ENCODE measurements at places on chromosomes 5 and 9.

DNA sequence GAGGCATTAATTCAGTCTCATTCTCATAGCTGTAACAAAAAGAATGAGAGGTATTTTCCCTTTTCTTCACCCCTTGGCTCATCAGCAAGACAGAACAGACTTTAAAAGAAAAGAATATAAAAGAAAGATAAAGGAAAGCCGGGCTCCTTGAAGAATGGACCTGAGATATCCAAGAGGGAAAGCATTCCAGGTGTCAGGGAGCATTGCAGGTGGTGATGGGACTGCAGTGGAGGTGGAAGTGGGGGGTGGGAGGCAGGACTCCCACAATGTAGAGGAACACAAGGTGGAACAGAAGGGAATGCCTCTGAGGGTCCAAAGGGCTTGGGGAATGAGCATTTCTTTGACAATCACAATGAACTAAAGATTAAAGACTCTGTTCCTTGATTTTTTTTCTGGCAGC lies 10.7 kb upstream of the PUM3 start:
- no peak for DNase-seq

GRCh38 chr5:33969572-33970452 lies 14.7 kb downstream of the SLC45A2 start:
- DNase-seq: no peak

- DNase-seq: no peak
Observed at GRCh38 chr5:39062530-39062929, 11.7 kb downstream of the RICTOR start.

DNA sequence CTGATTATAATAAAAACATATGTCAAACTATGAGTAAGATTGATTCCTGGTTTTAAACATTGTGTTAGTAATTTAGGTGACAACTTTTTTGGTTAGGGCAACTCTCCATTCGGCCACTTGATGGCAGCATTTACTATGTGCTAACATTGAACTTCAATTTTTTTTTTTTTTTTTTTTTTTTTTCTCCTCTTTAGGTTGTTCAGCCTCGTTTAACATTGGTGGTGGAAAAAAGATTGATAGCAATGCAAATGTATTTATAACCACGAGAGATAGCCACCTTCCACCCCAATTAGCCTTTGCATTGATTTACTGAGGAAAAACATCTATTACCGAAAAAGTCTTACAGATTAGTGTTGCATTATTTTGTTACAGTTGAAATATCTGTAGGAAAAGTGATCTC lies 159.1 kb downstream of the CSNK1G3 start:
- no peak for DNase-seq

- DNase-seq: no peak
Observed at GRCh38 chr9:18368206-18368605, 105.7 kb upstream of the ADAMTSL1 start.

DNA sequence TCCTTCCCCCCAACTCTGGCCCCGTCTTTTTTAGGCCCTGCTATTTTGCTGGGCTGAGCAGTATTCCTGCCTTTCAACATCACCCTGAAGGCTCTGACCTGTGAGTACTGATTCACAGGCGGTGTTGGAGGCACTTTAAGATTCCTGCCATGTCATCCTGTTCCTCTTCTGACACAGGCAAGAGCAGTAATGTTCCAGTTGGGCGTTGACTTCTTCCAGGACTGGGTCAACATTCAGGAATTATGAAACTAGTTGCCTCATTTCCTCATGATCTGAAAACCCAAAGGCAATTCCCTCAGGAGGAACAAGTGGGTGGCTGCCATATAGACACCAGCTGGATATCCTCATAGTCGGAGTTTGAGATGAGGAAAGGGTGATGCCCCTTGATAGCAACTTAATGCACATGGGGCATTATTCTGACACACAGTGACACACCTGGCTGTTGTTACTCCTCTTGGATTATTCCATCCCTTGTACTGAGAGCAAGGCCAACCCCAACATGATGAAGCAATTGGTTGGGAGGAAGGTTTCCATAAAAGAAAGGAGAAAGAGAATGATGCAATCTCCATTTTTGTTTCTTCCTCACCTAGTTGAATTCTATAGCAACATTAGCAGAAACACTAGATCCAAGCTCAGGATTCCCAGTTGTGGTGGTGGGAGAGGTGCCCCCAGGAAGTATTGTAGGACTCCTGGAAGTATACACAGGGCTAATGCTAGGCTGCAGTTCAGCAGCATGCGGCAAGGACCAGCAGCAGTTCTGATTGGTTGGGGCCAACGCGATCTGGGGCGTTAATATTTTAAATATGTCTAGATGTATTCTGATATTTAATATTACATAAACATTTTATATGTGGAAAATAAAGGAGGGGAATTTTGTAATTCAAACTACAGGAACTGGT lies 19.6 kb upstream of the GLRX start:
- DNase-seq: no peak

DNA sequence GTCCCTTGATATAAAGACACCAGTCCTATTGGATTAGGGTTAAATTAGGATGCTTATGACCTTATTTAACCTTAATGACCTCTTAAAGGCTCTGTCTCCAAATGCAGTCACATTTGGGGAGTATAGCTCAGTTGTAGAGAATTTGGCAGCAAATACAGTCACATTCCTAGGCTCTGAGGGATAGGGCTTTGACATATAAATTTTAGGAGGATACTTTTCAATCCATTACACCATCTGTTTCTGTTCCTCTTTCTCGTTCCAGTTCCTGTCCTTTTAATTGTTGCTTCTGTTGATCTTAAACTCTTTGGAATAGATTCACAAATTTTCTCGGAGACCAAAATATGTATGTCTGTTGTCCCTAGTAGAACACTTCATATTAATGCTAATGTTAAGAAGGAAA lies 390.0 kb upstream of the PCSK5 start:
- DNase-seq: no peak

DNA sequence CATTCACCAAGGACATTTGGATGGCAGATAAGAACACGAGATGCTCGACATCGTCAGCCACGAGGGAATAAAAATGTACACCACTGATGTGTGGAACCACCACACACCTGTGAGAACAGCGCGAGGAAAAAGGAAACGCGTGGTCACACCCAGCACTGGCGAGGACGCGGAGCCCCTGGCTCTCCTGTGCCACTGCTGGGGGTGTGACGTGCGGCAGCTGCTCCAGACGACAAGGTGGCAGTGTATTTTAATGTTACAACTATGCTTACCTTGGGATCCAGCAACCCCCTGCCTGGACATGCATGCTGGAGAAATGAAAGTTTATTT lies 13.6 kb upstream of the CEP72 start:
- no peak for DNase-seq

DNA sequence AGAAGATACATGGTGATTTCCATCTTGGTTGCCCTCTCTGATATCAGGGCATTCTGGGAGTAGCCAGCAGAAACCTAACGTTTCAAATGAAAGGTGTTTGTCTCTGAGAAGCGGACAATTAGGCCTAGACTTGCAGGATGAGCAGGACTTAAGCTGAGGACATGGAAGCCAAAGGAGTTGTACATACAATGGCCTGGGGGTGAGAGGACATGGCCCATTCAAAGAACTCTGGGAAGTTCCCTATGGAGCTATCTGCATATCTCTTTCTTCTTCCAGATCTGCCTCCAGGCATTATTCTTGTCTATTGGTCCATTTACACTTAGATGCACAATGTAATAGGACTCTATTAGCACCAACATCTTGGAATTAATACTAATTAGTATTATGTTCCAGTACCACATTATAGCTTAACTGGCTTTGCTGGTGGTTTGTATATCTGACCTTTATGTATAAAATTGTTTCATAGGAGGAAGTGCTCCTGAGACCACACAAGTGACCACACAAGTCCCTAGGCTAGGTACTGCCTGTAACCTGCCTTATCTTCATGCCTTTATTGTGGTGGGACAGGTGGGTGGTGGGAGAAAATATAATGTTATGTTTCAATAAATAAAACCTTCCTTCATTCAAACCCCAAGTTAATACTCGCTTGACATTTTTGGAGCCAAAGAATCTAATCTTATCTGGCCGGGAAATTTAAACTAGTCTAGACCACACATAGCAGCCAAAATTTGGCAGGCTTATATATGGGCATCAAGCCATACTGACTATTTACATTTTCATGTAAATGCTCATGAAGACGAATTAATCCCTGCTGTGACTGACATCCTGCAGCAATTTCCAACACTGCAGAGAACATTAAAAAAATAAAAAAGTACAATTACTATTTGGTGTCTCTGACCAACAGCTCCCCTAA lies 52.1 kb upstream of the EQTN start:
- DNase-seq: no peak

DNA sequence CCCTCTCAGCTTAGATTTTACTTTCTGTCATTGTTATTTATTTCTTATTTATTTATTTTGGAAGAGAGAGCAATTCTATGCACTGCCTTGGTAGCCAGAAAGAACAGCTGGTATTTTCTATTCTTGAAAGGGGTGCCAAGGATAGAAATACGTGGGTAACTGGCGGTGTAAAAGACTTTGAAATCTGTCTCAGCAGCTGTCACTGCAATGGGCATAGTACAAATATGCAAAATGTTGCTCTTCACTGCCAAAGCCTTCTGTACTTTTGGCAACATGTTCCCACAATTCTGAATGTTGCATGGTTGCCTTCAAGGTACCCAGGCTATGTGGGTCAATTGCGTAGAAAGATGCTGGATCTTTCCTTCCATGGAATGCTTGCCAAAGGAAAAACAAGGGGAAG lies 230.2 kb upstream of the EDIL3 start:
- DNase-seq: no peak

- DNase-seq: no peak
Observed at GRCh38 chr5:121693864-121694263, 157.8 kb upstream of the FTMT start.

- DNase-seq: no peak
Observed at GRCh38 chr5:136420168-136420898, 55.0 kb upstream of the TRPC7 start.

- peak; percentile 39 for DNase-seq
Observed at GRCh38 chr9:136750526-136750925, 2.2 kb upstream of the LCN6 start.

DNA sequence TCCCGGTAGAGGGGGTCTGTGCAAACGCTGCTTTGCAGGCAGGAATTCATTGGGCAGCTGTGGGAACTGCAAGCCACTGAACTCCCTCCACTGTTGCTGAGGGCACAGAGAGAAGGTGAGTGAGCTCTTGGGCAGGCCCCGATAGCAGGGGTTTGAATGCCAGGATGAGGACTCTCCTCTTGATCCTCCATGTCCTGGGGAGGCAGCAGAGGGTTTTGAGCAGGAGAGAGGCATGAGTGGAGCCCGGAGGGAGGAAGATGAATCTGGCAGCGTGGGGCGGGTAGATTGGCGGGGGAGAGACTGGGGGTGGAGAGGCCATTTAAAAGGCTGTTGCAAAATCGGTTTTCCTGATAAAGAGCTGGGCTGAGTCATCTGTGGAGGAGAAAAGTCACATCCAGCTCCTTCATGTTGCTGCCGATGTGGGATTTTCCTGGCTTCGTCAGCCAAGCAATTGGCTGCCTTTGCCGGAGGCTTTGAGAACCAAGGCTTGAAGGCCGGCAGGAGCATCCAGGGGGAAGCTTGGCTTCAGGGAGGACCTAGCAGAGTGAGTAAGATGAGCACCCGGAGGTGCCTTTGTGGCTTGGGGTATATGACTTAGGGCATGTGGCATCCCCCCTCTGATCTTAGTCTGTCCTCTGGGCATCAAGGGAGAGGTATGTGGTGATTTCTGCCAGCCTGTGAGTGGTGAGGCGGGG lies at the start of gene SYNPO:
SYNPO (plus strand) TSS at position 350 of the 695 bp plus-strand sequence. CDS start 7,616 bp downstream, outside the sequence.
- no peak for DNase-seq

GRCh38 chr5:114636271-114636670 lies 274.4 kb downstream of the KCNN2 start:
- no peak for DNase-seq

DNA sequence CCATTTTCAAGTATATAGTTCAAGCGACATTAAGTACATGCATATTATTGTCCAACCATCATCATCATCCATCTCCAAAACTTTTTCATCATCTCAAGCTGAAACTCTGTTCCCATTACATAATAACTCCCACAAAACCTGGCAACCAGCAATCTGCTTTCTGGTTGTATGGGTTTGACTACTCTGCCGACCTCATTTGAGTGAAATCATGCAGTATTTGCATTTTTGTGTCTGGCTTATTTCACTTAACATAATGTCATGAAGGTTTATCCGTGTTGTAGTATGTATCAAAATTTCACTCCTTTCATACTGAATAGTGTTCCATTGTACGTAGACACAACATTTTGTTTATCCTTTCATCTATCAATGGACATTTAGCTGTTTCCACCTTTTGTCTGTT lies 74.8 kb downstream of the SGCD start:
- no peak for DNase-seq

DNA sequence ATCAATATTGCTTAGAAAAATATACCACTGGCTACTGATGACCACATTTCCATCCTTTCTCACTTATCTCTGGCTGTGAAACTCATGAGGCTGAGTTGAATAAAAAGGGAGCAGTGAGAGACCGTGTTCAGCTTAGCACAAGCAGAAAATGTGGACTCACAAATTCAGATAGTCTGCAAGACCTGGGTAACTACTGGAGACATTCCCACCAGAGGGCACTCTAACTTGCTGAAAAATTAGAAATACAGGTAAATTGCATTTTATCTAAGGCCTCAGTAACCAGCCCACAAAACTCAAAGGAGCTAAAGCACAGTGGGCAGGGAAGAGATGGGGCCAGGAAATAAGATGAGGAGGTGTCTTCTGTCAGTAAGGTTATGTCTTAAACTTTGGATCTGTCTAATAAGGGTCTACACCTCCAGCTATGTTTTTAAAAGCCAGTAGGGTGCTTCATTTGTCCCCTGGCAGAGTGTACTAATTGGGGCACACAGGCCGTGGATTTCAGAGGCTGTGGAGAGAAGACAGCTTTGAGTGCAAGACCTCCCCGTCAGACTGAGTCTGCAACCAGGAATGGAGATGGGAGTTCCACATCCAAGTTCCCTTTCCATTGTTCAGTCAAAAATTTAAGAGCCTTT lies 8.7 kb upstream of the NDUFB6 start:
- DNase-seq: peak; percentile 10
